ENCODE measurements at places on chromosomes 1 and 21. TPM values are rescaled to one million over a fixed set of nuclear protein-coding genes. Genes with fewer than 3 reads are reported as not detected.
A peak's percentile ranks its signal among the peaks of the same experiment; 100 is the strongest.

Gene WNT3A
- total RNA-seq, result 6.3 TPM

Gene TRIM17
- 3.8 TPM for total RNA-seq

Gene UMODL1
- total RNA-seq, result not detected

Gene LCE1D
- total RNA-seq, result 49.6 TPM

DNA sequence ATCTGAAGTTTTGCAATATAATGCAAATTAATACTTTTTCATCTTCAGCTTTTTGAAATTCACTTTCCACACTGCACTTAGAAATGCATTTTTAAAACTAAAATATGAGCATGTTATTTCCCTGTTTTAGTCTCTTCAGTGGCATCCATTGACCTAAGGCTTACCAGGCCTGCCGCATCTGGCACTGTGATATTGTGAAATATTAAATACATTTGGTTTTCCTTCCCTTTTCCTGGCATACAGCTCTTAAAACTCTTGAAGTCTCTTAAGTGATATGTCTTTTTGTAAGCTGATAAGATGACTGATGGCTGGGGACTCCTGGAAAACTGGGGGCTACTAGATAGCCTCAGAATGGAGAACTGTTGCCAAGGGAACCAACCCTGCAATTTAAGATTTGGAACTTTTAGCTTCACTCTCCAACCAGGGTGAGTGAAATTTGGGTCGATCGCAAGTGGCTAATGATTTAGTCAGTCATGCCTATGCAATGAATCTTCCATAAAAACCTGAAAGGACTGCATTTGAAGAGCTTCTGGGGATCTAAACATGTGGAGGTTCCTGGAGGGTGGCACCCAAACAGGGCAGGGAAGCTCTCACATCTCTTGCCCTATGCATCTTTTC lies 75.5 kb upstream of the PDC start:
- DNase-seq, result no peak

DNA sequence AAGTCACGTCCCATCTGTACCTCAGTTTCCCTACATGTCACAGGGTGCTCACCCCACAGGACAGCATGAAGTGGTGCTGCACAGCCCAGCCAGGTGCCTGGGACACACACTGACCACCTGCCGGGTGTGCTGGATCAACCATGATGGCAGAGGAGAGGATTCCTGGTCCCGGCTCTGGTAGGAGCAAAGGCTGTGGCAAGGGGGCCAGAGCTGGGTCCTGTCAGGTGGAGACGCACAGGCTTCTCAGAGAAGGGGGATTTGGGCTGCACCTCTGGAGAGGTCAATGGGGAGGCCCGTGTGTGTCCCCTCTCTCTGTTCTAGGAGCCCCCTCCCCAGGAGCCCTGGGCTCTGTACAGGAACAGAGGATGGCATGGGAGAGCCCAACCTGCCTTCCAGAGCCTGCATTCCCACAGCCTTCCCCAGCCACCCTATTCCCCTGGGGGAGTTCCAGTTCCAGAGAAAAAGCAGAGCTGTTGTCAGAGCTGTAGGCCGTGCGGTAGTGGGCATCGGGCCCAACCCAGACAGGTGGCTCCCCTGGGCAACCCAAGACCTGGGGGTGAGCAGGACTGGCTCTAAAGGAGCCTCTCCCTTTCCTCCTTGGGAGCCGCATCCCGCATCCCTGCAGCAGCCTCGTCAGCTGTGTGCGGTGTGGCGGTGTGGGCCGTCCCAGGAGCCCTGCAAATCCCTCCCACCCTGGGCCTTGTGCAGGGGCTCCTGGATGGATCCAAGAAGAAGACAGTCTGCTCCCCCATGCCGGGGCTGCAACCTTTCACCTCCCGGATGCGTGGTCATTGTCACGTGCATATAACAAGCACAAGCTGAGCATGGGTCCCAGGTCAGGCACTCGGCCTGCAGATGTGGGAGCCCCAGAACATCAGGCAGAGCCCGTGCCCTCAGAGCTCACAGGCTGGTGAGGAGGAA lies 2.9 kb upstream of the TFF3 start:
- DNase-seq, result no peak

DNA sequence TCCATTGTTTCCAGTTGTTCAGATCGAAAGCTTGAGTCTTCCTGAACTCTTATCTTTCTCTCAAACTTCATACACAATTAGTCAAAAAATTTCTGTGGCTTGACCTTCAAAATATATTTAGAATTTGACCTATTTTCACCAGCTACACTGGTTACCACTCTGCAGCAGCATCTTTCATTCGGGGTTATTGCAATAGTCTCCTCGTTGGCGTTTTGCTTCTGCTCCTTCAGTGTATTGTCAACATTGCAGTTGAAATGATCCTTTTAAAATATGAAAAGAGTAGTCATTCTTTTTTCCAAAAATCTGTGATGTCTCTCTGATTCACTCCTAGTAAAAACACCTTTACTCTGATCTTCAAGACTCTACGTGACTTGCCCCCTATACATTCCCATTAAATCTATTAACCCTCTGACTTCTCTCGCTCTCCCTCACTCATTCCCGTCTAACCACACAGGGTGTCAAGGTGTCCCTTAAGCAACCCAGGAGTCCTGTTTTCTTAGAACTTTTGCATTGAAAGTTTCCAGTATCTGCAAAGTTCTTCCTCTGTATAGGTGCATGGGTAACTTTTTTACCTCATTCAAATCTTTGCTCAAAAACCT lies 480.2 kb upstream of the B3GALT2 start:
- DNase-seq, result no peak

GRCh38 chr1:22918644-22919043 lies 54.0 kb downstream of the LACTBL1 start:
- no peak for DNase-seq

GRCh38 chr1:223242382-223242955 lies 99.4 kb upstream of the TLR5 start:
- DNase-seq, result peak; percentile 43

DNA sequence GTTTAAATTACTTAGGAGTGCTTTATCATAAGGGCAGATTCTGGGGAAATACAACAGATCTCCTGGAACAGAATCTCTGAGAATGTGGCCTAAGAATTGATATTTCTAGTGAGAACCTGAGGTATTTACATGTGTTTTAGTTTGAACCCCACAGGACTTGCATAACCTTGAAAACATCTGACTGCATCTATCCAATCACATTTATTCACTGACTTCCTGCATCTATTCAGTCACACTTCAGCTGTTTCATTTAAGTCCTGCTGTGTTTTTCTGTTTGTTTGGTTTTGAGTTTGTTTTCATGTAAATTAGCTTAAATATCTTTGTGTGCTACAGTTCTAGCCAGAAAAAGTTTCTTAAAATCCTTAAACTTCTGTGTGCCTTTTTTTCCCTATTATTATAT lies 1260.7 kb downstream of the PLA2G4A start:
- no peak for DNase-seq
